ENCODE measurements at places on chromosomes 3 and 15.

DNA sequence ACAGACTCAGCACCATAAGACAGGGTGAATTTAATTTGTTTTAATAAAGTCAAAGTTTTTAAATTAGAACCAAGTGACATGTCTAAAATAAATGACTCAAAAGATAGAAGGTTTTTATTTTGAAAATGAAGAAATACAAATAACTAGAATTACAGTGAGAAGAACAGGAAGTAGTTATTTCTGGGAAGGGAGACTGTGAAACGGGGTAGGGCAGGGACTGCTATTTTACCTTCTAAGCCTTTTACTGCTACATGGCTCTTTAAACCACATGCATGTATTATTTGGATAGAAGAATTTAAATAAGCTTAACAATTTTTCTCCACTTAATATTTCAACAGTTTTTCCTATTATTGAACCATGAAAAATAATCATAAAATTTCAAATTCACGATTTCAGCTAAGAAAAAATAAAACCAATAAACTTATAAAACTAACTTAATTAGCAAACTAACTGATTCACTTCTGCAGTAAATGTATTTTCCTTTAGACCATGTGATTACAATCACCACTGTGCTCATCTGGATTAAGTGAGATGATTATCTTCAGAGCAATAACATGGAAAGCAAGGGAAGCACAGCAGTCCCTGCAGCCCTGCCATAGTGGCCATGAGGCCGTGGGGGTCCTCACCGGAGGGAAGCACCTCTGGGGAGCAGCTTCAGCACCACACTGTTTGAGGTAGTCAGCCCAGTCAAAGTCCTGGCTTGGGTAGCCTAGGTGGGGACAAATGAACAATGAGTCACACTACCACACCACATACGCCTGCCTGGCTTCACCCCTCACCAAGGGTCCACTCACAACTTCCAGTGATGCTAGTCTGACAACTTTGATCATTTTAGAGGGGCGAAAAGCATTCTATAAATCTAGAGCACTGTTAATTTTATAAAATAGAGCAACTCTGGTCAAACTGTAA is 28.3 kb upstream of the STIMATE start:
- DNase-seq, result no peak

DNA sequence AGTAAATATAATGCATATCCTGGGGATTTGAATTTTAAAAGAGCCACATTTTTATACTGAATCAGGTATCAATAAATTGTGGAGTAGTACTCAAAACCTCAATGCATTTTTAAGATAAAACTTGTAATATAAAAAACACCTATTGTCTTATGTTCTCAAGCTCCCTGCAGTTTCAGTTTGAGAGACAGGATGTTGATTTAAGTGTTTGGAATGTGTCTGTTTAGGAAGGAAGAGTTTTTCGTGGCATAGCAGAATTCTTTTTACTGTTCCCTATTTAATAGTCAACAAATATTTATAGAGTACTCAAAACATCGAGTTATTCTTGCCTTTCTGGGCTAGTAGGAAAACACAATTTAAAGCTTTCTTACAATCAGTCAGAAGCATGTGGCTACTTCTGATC is 146.1 kb upstream of the BCHE start:
- DNase-seq, result no peak

DNA sequence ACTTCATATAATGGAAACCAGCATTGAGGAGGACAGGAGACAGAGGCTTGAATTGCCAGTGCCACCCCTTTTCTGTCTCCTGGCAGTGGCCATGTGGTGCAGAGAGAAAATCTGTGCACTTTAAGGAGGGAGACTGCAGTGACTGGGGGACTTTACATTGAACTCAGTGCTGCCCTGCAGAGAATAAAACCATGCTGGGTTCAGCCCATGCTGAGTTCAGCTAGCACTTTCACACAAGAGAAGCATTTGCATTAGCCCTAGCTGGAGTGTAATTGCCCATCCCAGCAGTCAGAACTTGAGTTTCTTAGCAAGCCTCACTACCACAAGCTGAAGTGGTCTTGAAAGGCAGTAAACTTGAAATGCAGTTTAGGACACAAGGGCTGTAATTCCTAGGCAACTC is 677.5 kb downstream of the ZPLD1 start:
- DNase-seq, result no peak

DNA sequence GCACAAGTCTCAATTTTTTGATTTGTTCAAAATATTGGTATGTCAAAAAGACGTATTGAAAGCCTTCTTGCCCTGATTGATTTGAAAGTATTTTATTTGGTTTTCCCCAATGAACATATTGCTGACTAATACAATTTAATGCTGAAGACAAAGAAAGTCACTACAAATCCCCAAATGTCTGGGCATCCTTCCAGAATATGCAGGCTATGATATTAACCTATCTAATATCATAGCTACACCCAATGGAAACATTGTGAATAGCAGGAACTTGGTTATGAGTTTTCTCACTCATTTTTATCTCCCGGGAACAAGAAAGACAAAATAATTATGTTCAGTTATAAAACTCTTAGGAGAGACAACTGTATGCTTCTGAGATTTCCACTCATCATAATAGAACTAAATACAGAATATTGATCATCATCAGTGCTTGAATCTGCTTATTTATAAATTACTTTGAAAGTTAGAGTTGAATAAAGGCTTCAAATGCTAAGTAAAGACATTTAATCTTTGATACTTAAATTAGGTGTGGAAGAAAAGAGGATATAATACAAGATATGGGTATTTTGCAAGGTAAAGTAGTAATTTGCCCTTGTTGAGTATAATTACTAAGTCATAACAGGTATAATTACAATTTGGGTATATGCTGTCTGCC is 483.9 kb downstream of the RBMS3 start:
- peak; percentile 45 for DNase-seq

DNA sequence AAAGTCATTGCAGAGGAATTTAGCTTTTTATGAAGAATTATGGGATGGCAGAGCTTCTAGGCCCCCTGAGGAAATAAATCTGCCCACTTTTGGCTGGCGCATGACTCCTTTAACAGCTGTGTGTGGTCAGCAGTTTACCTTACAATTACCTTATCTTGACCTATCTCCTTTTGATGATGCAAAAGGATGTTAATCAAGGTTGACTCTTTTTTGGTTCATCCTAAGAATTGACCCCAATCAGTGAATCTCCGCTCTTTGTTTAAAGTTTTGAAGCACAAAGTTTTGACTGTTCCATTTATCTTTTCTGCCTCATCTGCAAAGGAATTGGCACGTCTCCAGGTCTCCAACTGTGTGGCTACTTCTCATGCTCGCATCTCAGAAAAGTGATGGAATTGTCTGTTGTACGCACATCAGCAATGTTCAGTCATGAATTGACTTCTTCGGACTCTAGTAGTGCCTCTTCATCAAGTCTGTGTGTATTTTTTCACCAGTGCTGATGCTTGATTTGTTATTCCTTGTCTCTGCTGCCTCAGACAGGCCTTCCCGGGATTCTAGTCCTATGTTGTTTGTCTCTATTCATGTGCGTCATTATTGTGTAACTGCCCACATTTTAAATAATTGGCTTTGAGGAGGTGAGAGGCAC is 196.2 kb upstream of the CFAP20DC start:
- no peak for DNase-seq

GRCh38 chr3:166291186-166291955 is 454.1 kb upstream of the BCHE start:
- no peak for DNase-seq

DNA sequence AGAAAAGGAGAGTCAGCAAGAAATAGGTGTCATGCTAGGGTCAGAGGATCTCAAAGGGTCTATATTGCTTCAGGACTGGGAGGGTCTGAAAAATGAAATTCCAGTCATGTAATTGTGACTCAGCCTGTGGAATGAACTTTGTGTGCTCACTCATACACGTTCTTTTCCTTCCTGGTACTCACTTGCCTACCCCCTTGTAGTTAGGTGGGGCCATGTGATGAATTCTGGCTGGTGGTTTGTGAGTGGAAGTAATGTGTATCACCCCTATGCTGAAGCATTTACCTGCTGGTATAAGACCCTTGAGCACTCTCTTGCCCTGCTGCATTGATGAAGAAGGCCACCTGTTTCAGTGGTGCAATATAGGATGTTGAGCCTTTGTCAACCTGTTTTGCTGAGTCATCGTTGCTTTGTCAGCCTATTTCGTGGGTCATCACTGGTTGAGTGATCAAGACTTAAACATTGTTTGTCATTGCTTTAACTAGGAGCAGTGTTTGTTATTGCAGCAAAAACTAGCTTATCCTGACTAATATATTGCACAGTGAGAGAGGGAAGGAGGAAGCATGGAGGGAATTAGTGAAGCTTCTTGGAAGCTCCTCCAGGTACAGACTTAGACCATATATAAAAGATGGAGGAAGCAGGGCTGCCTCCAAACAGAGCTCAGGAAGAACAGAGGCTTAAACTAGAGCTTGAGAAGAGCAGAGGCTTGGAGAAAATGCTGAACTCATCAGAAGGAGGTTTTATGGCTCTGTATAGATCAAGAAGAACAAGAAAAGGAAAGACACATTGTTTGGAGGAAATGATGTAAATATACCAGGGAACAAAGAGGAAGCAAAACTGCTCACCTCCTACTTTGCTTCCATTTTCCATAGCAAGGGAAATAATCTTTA is 28.9 kb downstream of the TLNRD1 start:
- DNase-seq, result no peak

DNA sequence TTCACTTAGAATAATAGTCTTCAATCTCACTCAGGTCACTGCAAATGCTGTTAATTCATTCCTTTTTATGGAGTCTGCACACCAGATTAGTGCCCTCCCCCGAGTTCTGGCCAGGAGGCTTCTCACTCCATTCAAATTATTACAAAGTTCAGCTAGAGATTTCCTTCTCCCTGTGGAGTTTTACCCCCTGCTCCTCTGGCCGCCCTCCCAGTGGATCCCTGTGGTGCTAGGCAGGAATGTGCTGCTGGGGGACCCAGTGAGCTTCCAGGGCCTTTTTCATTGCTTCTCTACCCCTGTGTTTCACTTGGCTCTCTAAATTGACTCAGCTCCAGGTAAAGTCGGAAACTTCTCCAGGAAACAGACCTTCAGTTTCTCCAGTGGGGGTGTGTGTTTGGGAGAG is 42.7 kb upstream of the CD200R1L start:
- no peak for DNase-seq

GRCh38 chr3:186523022-186523421 is 21.2 kb downstream of the CRYGS start:
- no peak for DNase-seq

- no peak for DNase-seq
Observed at GRCh38 chr3:170864525-170865208, 5.3 kb downstream of the RPL22L1 start.

DNA sequence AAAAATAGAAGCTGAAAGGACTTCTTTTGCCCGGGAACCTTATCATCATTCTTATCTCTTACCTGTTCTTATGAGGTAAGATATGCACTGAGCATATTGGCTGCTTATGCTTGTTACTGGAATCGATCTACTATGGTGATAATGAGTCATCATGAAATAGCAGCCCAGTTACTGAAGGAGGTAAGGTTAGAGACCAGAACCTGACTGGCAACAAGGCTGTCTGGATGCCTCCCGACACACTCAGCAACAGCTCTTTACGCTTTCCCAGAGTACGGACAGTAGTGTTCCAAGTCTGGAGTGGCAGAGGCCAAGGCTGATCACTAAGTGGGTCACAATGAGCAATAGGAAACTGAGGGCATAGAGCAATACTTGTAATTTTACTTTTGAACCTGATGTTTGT is 314.1 kb downstream of the NLGN1 start:
- DNase-seq, result peak; percentile 40

DNA sequence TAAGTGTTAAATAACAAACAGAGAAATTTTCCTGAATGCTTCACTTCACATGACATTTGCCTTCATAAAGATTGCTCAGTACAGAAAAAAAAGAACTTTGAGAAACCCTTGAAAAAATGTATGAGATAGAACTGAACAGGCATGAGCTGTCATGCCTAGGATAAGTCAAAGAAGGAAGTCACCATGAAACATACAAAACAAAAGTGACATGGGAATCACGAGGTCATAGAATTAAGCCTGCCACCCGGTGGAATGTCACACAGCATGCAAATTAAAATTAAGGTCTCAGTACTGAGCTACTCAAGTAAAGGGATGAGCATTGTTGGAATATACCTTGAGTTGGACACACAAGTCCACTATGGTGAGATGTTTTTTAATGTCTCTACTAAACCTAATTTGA is 652.5 kb upstream of the NECTIN3 start:
- DNase-seq, result no peak

GRCh38 chr3:46141813-46142212 is 66.3 kb downstream of the CCR1 start:
- no peak for DNase-seq

GRCh38 chr3:172577987-172578570 is 54.8 kb upstream of the TNFSF10 start:
- no peak for DNase-seq

- DNase-seq, result no peak
Observed at GRCh38 chr3:137866933-137867332, 102.8 kb downstream of the SOX14 start.

DNA sequence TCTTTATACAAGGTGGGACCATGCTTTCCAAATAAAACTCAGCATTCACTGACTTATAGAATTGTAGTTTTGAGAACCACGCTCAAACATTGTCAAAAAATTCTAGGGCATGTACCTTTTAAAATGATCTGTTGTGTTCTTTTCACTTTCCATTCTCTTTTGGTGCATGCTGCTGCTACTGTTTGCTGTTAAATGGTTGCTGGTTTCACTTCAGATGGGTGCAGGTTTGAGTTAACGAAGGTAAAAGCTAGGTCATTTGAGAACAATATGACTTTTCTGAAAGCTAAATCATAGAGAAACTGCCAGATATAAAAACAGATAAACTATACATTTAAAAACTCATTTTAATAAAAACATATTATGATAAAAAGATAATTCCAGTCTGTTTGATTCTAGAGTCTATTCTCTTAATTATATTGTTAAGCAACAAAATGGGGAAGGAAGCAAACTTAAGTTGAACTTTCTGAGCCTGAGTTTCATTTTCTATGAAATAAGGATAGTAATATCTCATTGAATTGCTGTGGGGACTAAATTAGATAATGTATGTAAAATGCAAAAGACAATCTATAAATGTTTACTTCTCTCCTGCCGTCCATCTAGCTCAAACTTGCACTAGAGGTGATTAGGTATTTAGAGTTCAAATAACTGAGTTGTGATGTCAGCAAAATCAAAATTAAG is 82.4 kb downstream of the OXSM start:
- DNase-seq, result no peak

DNA sequence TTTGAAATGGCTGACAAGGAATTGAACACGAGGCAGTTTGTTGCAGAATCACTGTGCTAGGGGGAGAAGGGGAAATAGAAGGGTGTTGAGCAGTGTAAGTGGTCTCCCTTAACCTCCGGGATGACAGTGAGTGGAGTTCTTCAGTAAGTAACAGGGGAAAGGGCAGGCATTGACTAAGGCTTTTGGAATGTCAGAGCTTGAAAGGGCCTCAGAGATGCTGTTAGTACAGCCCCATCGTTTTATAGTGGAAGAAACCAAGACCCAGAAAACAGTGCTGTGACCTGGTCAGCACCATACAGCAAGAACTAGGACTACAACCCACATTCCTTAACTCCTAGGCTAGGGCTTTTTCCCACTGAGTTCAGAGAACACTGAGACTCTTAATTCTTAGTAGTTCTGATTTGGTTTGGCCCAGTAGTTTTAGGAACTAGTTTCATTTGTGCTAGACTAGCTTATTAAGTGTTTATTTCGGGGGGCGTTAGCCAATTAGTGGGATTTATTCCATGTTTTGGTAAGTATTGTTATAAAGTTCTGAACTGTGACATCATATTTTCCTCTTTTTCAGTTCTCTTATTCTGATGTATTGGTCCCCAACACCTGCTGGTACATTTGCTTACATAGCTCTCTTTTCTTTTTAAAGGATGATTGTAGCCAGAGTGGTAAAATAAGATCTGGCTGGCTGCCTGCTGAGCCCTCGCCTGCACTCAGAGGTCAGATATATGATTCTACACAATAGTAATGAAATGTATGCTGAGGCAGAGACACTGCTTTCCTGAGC is 34.2 kb downstream of the RAB11A start:
- DNase-seq, result no peak

- DNase-seq, result peak; percentile 45
Observed at GRCh38 chr15:85329561-85330422, 50.6 kb upstream of the AKAP13 start.
